ENCODE measurements at places on chromosomes 6 and 20.

DNA sequence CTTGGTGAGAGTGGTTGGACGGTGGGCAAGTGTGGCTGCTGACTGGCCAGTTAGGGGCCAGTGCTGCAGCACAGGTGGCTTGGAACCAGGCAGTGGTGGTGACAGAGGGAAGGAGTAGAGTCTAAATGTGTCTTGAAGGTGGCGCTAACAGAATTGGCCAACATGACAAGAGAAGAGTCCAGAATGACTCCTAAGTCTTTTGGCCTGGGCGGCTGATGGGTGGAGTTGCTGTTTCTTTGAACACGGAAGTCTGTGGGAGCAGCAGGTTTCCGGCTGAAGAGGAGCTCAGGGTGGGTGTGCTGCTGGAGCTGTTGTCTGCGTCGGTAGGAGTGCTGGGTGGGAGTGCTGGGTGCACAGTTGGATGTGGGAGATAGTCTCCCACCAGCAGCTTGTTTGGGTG is 10.1 kb downstream of the LSM14B start:
- no peak for DNase-seq

DNA sequence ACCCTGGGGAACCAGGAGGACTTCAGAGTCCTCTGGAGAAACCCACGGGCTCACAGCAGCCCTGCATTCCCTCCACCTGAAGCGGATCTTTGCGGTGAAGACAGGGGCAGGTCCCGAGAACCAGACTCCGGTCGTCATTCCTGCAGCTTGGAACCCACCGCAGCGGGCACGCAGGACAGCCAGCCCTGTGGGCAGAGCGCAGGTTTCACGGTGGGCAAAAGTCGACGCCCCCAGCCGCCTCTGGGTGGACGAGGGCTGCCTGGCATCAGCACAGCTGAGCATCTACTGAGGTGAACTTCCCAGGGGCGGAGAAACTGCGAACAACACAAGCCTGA is 118.3 kb downstream of the PSMB1 start:
- no peak for DNase-seq

DNA sequence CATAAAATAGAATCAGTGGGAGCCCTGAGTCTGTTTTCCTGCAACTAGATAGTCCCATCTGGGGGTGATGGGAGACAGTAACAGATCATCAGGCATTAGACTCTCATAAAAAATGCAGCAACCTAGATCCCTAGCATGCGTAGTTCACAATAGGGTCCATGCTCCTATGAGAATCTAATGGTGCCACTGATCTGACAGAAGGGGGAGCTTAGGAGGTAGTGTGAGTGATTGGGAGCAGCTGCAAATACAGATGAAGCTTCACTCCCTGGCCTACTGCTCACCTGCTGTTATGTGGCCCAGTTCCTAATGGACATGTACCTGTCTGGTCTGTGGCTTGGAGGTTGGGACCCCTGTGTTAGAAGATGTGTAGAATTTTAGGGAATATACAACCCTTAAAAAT is 904.5 kb upstream of the EPHA7 start:
- no peak for DNase-seq

GRCh38 chr20:64207641-64208590 is 43.7 kb downstream of the MYT1 start:
- DNase-seq: no peak
